Dermis microvascular lymphatic vessel endothelial cell (primary cell): ENCODE measurements at places on chromosomes 12 and 14. TPM values are rescaled to one million over a fixed set of nuclear protein-coding genes. Genes with fewer than 3 reads are reported as not detected.

Gene GPX2
- total RNA-seq, result not detected in 2 replicates

DNA sequence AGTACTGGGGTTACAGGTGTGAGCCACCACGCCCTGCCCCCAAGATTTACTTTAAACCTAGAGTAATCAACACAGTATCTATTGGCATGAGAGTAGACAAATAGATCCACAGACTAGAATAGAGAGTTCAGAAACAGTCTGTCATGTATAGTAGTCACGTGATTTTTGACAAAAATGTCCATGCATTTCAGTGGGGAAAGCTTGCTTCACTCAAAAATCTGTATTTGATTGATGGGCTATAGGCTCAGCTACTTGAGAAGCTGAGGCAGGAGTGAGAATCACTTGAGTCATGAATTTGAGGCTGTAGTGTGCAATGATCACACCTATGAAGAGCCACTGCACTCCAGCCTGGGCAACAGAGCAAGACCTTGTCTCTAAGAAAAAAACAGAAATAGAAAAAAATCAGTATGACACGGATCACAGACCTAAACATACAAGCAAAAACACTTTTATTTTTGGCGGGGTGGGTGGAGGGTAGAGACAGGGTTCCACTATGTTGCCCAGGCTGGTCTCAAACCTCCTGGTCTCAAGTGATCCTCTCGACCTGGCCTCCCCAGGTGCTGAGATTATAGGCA, 7.6 kb upstream of the ORAI1 start:
- DNase-seq, result no peak

DNA sequence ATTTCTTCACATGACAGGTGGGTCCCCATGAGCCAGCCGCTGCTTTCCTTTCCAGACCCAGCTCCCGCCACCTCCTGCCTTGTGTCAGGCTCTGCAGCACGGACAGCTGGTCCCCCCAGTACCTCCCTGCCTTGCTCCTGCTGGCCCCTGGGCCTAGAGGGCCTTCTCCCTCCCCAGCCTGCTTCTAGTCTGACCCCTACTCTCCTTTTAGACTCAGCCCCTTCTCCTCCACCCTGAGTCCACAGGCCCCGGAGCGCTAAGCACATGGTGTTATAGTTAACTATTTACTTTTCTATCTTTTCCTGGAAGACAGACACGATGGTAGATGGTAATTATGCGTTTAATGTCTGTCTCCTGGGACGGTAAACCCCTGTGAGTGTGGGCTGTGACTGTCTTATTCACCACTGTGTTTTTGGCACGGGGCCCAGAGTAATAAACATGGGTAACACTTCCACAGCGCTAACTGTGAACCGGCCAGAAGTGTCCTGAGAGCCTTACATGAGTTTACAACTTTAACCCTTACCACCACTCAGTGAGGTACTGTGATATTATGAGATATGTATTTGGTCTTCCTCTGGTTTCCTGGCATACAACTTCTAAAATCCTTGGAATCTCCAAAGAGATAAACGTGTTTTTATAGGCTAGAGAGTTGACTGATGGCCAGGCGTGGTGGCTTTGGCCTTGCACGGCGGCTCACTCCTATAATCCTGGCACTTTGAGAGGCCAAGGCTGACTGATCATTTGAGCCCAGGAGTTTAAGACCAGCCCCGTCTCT, 41.2 kb downstream of the DGLUCY start:
- DNase-seq, result peak; percentile 89

GRCh38 chr12:93122569-93123091, 193.5 kb upstream of the EEA1 start:
- no peak for DNase-seq

Gene WSCD2
- total RNA-seq, result not detected in 2 replicates

DNA sequence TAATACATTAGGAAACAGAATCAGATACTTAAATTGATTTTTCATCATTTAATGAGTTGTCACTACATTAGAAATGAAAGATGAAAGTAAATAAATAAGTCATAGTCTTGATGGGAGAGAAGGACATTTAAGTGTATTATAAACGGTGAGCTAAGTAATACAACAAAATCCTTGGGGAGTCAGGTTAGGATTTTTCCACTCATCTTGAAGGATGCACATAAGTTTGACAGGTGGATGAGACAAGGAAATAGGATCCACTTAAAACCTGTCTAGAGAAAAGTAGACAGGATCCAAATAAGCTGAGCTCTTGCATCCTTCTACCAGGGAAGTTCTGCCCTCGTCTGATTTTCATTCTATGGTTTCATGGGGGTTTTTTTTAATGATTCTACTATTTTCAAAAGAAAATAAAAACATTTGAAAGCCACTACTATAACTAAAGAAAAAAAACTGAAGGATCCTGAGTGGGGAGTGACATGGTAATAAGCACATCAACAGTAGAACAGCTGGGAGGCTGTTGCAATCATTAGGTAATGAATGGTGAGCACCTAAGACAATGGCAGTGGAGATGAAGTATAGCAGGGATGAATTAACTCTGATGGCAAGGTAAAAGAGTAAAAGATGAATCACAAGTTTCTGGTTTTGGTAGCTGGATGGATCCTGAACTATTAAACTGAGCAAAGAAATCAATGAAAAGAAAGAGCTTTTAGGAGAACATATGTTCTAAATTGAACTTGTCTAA, 17.0 kb downstream of the CEP128 start:
- DNase-seq, result no peak

DNA sequence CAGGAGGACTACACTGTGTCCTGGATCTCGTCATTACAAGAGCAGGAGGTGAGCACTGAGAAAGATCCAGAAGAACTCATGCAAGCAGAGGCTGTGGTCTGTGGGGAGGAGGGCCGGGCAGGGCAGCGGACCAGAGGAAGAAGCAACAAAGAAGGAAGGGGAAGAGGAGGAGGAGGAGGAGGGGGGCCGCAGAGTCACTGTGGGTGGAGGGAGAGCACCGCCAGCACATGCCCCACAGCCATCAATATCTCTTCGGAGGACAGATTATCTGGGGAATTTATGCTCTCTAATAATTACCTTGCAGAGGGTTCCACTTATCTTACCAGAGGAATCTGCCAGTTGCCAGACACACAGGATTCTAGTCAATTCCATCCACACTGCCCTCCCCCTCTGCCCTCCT, 105.6 kb downstream of the DPF3 start:
- DNase-seq, result no peak

Gene SLC17A8
- not detected in 2 replicates for total RNA-seq

DNA sequence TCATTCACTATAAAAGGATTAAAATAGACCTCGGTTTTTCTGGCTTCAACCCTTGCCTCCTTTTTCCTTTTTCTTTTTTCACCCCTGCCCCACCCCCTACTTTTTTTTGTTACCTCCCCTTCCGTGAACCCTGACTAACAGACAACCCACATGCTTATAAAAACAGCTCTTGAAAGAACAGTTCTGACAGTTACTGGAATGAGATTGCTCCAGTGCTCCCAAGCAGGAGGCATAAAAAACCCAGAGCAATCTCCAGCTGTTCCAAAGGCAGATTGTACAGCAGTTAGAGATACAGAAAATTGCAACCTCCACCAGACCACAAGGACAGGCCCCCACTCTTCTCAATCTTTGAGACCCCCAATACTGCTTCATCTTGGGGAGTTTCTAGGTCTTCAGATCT, 29.9 kb upstream of the TMEM260 start:
- no peak for DNase-seq

GRCh38 chr14:37638599-37638998, 43.2 kb downstream of the TTC6 start:
- DNase-seq, result no peak

- DNase-seq, result no peak
Observed at GRCh38 chr14:37019488-37019887, 152.9 kb downstream of the SLC25A21 start.

DNA sequence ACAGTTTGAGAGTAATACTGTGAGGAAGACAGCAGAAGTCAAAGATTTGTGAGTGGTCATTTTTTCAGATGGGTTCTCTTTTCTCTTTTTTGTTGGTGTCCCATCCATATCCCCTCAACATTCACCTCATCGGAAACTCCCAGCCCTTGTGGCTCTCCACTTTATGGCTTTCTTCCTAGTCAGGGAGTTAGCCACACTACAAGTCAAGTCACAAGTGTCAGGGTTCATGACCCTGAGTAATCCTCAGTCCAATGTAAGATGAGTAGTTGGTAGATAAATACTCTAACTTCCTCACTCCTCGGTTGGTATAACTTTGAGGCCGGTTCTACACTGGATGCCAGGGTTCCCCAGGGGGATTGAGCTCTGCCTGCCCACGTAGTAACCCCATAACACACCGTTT, 41.4 kb downstream of the PTGER2 start:
- no peak for DNase-seq

DNA sequence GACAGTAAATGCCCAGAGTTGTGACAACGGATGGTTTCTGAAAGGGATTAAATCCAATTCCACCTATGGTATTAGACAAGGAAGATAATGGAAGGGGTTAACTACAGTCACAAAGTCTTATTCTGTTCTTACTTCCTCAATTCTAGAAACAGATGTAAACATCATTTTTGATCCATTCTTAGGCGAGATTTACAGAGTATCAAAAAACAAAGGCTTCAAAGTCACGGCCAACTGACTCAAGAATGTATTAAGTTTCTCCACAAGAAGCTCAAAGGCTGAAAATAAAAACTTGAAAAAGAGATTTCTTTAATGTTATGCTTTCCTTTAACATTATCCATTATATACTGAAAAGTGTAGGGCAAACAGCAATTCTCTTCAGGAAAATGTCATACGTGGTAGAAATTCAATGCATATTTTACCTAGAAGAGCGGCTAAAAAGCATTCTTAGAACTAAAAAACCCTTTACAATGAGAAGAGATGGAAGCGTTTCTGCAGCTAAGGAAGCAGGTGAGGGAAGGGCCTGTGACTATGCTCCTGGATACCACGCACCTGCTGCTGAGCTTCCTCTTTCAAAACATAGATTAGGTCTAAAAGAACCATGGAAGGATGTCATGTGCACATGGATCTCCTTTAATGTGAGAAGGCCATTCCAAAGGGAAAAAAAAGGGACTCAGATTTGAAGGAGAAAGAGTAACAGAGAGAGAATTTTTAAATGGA, 185.8 kb downstream of the STXBP6 start:
- no peak for DNase-seq

DNA sequence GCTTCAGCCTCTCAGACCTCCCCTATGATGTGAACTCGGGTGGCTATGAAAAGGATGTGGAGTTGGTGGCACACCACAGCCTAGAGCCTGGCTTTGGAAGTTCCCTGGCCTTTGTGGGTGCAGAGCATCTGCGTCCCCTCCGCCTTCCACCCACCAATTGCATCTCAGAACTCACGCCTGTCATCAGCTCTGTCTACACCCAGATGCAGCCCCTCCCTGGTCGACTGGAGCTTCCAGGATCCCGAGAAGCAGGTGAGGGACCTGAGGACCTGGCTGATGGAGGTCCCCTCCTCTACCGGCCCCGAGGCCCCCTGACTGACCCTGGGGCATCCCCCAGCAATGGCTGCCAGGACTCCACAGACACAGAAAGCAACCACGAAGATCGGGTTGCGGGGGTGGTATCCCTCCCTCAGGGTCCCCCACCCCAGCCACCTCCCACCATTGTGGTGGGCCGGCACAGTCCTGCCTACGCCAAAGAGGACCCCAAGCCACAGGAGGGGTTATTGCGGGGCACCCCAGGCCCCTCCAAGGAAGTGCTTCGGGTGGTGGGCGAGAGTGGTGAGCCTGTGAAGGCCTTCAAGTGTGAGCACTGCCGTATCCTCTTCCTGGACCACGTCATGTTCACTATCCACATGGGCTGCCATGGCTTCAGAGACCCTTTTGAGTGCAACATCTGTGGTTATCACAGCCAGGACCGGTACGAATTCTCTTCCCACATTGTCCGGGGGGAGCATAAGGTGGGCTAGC, 7.0 kb upstream of the RPS26 start:
- DNase-seq, result no peak

DNA sequence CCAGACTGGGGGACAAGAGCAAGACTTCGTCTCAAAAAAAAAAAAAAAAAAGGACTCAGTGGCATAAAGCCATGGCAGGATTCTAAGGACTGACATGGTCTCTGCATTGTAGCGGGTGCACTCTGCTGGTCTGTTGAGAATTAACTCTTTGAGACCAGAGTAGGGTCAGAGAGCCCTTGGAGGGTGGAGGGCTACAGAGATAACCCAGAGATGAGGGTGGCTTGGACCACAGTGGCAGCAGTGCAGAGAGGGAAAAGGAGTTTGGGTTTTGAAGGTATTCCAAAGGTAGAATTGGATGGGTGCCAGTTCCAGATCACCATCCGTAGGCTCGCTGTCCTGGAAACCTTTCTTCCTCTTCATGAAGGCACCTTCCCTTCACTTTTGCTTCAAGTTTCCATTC, 14.3 kb upstream of the DYNC1H1 start:
- no peak for DNase-seq

DNA sequence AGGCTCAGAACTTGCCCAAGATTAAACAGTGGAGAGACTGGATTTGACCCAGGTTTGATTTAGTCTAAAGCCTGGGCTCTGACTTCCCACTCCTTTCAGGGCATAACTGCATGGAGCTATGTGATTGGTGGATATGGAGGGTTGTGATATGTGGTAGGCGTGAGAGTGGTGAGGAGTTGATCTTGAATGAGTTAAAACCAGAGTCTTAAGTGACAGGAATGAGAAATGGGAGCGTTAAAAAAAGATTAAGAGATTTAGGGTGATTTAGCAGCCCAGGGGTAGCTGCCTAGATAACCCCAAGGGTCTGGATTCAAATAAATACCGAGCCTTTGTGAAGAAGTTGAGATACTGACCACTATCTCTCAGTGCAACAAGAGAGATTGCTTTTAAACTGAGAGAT, 8.4 kb downstream of the SYNDIG1L start:
- DNase-seq, result no peak

Gene AICDA
- total RNA-seq, result not detected in 2 replicates

DNA sequence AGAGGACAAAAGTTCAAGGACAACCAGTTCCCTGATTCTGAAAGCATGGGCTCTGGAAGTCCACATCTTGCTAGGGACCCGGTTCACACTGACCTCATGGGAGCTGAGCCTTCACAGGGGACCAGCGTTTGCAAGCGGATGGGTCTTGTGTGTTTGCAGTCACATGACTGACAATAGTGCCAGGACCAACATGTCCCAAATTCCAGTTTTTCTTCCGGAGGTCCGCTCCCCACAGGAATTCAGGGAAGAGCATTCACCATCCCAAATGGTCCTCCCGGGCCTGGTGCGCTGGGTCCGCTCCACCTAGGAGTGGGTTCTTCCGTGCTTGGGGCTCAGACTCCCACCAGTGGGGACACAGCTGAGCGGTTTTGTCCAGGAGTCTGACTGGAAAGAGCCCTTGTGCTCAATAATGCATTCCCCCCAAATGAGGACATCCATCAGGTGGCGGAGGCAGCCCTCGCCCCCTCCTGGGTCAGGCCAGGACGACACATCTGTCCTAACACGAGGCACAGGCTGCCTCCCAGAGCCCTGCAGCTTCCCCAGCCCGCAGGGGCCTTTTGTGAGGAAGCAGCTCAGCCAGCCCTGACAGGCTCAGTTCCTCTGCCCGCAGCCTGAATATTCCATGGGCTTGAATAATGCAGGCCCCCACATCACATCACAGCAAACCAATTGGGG, 91.8 kb upstream of the BCL11B start:
- no peak for DNase-seq

GRCh38 chr14:92960706-92961566, 38.0 kb downstream of the CHGA start:
- peak; percentile 35 for DNase-seq

- no peak for DNase-seq
Observed at GRCh38 chr12:6757028-6757690, 4.2 kb upstream of the MLF2 start.
